ENCODE measurements at places on chromosomes 2 and 18.

DNA sequence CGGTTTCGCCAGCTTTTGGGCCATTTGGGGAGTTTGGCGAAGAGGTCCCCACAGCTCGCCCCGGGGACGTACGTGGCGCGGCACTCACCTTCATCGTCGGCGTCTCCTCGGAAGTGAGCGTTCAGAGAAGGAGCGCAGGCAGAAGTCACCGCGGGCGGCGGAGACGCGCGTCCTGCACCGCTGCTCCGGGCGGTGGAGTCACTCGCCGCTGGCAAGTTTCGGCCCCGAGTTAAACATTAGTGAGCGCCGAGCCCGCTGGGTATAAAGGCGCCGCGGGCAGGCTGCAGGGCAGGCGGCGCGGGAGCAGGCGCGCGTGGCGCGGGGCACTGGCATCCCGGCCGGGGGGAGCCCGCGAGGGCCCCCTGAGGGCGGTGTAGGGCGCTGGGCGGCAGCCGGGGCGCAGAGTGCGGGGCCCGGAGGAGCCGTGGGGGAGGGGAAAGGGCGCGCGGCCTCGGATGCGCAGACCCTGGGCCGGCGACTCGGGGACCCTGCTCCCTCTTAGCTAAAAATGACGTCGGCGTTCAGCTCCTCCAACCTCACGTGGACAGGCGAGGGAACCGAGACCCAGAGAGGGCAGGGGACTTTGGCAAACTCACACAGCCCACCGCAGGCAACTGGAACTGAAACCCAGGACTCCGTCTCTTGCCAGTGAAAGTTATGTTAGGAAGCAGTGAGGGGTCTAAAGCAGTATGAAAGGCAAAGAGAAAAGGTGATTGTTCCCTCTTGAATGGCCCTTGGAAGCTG is at the start of gene DPP4:
Gene DPP4, minus strand, starts transcription at position 328 of the 744 bp plus-strand sequence. Its CDS starts 234 bp downstream, at position 94.
- DNase-seq = peak; percentile 65

DNA sequence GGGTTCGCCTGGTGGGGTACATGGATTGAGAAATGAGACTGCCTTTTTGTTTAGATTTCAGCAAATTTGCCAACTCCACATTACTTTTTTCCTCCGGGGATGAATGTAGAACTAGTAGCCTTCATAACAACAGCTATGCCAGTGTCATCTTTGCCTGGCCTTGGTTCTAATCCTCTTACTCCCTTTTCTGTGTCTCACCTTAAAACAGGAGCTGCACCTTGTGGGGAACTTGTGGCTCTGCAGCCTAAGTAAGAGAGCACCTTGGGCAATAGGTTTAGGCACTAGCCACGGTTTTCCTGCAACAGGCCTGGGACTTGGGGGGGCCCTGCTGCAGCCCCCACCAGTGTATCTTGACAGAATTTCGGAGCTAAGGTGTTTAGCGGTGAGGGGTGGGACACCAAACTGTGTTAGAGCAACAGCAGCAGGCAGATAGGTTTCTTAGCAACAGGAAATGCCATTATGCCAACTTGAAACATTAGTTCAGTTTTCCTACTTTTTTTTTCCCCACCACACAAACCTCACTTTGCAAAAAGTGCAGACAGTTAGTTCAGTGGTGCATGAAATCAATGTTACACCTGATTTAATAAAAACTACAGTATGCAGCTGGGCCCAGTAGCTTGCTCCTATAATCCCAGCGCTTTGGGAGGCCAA is 173.7 kb downstream of the PRKCE start:
- no peak for DNase-seq

GRCh38 chr2:193336781-193337180 is 1142.0 kb upstream of the TMEFF2 start:
- no peak for DNase-seq

- no peak for DNase-seq
Observed at GRCh38 chr2:195536906-195537305, 120.1 kb upstream of the SLC39A10 start.

GRCh38 chr2:201363857-201364560 is 6.9 kb upstream of the FLACC1 start:
- no peak for DNase-seq

- no peak for DNase-seq
Observed at GRCh38 chr18:8300751-8301410, 308.4 kb upstream of the RAB12 start.

DNA sequence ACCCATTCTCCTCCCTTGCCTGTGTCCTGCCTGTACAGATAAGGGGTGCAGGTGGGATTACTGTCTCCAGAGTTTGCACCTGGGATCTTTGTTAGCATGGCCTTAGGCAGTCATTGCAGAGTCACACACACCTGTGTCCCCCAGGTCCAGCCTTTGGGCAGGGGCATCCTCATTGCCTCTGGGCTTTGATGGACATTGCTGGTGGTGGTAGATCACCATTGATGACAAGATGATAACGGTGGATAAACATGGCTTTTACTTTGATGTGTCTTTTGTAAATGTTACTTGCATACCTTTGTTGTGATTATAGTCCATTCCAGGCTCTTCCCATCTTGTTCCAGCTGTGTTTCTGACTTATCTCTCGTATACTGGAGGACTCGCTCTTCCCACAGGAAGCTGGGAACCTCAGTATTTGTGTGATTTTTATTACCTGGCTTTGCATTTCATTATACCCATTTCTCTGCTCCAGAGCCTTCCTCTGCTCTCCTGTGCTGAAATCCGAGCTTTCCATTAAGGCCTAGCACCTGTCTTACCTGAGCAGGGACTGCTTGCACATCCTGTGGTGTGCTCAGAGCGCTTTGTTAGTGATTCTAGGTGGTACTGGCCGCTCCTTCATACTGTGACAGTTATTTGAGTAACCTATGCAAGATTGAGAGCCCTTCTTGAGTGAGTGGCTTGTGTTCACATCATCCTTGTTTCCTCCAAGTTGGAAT is 79.2 kb downstream of the PTPRM start:
- DNase-seq = no peak

DNA sequence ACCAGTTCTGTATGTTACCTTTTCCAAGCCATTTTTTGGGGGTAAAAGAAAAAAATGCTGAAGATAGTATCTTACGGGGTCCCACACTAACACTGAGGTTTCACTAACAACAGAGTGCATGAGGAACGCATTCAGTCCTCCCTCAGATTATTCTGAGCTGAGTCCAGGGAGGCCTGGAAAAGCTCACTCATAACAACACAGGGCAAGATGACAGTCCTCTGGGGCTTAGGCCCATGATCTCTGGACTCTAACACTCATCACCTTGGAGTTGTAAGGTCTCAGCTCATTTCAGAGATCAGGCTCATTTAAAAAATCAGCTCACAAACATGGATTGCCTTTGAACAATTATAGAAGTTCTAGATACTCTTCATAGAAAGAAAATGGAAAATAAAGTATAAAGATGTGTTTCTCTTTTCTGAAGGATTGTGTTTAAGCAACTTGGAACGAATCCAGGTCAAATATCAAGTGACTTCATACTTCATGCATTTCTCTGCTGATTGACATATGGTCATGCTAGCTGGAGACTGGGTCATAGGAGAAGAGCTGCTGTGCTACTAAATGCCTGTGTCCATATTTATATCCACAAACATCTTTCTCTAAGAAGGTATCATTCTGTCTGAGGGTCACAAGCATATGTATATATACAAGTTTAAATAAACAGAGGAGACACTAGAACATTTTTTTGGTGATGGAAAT is 265.8 kb downstream of the ALK start:
- no peak for DNase-seq

DNA sequence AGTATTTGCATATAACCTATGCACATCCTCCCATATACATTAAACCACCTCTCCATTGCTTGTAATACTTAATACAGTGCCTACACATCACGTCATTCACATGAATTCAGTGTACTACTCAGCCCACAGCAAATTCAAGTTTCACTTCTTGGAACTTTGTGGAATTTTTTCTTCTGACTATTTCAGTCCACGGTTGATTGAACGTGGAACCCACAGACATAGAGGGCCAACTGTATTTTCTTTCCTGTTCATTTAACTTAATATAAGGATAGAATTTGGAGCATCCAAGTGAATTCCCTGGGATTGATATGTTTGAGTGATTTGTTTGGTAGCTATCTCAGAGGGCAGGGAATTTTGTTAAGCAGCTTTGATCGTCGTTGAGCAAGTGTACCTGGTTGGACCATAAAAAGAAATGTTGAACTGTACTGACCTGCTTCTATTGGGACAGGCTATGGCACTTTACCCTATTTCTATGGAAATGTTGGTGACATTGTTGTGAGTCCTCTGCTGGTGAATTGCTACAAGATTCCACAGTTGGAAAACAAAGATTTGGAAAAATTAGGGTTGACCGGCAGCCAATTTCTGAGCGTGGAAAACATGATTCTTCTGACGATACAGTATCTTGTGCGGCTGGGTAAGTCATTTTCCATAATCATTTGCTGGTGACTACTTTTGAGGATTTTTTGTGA is 156.6 kb downstream of the ESCO1 start:
- DNase-seq = no peak

DNA sequence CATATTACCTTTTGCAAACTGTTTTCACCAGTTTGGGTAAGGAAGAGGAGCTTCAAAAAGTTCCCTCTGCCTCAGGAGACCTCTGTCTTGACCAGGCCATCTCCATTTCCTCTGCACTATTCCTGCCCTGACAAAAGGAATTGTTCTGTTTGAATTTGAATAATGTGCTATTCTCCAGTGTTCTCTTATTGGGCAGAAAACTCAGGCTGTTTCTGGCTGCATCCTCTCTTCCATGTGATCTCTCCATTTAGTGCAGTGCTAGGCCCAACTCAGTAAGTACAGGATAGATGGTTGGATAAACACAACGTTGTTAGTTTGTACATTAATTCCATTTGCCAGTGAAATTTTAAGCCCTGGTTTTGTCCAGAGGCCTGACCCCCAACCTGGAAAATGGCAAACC is 102.2 kb upstream of the CELF4 start:
- no peak for DNase-seq

- no peak for DNase-seq
Observed at GRCh38 chr2:71659868-71660518, 206.6 kb downstream of the DYSF start.

DNA sequence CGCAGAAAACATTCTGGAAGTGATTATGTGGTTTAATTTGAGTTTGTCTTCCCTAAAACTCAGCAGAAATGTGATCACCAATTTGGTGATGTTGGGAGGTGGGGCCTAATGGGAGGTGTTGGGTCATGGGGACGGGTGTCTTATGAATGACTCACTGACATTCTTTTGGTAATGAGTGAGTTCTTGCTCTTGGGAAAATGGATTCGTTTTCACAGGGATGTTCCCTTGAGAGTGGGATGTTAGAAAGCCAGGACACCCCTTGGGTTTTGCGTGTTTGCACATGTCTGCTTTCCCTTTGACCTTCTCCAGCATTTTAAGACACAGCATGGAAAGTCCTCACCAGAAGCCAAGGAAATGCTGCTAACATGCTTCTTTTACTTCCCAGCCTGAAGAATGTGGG is 321.5 kb upstream of the NT5C1B start:
- no peak for DNase-seq

- no peak for DNase-seq
Observed at GRCh38 chr2:241560883-241561474, 2.4 kb downstream of the BOK start.

- no peak for DNase-seq
Observed at GRCh38 chr18:361100-361732, 93.4 kb upstream of the THOC1 start.

- DNase-seq = no peak
Observed at GRCh38 chr2:165718610-165719210, 75.3 kb downstream of the GALNT3 start.

GRCh38 chr2:68083346-68083745 is 20.5 kb upstream of the C1D start:
- no peak for DNase-seq

GRCh38 chr2:62038975-62039771 is 133.7 kb downstream of the COMMD1 start:
- DNase-seq = no peak

GRCh38 chr2:164675027-164675426 is 53.7 kb upstream of the GRB14 start:
- DNase-seq = no peak

DNA sequence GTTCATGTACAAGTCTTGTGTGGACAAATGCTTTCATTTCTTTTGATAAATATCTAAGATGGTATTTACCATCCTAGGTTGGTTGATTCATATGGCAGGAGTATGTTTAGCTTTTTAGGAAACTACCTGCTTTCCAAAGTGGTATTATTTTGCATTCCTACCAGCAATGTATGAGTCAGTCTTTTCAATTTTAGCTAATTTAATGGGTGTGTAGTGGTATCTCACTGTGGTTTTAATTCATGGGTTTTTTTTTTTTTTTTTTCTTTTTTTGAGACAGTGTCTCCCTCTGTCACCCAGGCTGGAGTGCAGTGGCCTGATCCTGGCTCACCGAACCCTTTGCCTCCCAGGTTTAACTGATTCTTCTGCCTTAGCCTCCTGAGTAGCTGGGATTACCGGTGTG is 4.2 kb downstream of the ZNF512 start:
- DNase-seq = no peak

DNA sequence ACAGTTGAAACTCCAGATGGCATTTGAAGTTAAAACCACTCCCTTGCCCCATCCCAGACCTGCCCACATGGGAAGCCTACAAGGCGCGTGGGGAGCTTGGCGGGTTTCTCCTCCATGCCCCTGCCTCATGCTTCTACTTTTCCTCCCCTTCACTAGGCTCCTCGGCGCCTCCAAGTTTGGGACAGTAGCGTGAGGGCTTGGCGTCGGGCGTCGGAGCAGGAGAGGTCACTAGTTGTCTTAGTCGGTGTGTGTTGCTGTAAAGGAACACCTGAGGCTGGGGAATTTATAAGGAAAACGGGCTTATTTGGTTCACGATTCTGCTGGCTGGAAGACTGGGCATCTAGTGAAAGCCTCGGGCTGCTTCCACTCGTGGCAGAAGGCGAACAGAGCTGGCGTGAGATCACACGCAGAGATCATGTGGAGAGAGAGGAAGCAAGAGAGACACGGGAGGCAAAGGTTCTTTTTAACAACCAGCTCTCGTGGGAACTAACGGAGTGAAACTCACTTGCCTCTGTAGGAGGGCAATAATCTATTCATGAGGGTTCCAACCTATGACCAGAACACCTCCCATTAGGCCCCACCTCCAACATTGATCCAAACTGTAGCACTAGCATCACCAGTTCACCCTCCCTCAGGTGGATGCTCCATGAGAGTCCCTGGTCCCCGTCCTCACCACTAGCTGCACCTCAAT is 25.3 kb downstream of the ITM2C start:
- no peak for DNase-seq

- DNase-seq = peak; percentile 42
Observed at GRCh38 chr18:24543795-24544498, 83.5 kb downstream of the HRH4 start.

DNA sequence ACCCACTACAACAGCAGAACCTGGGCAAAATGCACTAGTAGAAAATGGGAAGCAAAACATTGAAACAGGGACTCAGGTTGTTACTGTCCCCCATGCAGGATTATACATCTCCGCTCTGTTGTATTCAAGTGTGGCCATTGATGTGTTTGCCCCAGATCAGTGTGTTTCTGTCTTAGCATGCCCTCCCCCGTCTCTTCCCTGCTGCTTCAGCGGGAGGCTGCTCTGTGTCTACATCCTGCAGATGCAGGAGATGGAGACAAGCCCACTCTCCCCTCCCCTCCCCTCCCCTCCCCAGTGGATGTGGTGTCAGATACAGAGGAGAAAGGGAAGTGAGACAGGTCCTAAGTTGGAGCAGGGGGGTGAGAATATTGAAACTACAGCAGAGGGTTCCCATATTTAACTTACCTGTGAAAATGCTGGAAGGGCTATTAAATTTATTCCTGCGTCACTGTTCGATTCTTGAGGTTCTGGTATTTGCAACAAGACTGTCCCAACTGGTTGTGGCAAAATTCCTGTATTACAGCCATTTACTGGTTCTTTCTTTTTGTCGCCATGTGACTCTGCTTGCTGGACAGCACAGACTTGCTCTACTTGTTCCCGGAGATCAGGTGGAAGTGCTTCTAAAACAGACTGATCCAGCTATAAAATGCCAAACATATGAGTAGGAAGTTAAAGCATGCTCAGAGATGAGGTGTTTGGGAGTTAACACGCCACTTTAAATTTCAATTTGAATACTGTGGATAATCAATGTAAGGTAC is 67.0 kb downstream of the EIF5B start:
- DNase-seq = no peak
